ENCODE measurements at places on chromosomes 7 and 10.

GRCh38 chr7:52825611-52826010 lies 209.8 kb upstream of the POM121L12 start:
- no peak for DNase-seq

DNA sequence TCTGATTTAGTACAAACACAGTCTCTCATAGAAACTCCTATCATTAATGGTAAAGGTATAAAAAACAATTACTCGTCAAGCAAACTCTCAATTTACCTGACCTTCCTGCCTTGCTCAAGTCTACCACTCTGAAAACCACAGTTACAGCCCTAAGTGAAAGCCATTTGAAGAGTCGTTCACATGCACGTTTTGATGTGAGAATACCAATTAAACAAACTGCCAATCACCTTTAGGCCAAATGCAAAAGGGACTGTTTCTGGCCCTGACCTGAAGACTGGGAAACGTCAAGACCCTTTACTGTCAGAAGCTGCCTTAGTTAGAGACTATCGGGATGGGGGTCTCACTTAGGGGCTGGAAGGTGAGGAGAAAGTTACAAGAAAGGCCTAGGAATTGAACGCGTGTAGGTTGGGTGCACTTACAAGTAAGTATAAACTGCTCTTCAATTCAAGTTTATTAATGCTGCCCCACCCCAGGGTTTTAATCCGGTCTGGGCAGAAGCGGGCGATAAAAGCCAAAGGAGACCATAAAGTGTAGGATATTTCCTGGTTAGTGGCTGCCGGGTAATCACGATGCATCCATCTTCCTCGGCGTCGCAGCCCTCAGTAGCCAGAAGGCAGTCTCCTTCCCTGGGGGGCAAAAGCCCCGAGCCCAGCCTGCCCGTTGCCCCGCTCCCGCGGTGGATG lies 935 bp downstream of the TM9SF3 start:
- DNase-seq = no peak

DNA sequence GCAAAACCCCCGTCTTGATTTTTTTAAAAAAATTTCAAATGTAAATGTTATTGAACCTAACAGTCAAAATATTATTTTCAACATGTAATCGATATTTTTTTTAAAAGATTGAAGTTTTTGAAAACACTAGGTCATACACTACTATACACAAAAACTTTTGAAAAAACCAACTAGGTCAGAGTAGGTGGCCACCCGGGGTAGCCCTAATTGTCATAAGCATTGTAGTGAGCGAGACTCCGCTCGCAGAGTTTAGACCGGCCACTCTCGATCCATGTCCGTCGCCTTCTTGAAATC lies 417 bp downstream of the RFC2 start:
- DNase-seq = no peak

GRCh38 chr10:7697426-7697825 lies 5.7 kb upstream of the ITIH2 start:
- no peak for DNase-seq

DNA sequence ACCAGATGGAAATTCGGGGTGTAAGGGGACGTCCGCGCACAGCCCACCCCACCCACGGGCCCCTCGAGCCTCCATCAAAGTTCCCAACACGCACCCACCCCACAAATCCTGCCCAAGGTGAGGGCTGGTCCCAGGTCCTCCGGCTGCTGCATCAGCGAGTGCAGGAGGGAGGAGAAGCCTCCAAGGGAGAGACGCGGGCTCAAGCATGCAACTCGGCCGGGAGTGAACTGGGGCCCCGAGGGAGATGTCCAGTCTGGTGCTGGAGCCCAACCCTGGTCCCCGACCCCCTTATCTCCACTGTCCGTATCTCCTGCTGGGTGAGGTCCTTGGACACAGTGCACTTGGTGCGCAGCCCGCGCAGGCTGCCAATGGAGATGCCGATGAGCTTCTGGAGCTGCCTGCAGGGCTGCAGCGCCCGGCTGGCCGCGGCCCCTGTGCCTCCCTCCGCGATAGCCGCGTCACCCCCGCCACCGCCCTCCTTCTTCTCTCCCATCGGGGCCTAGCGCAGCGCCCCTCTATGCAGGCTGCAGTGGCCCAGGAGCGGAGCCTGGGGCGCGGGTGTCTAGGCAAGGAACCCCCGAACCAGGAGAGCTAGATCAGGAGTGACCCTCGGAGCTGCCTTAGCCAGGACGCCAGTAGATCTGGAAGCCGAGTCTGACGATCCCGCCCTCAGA lies 489.2 kb downstream of the ZNF33B start:
- no peak for DNase-seq

GRCh38 chr10:48599830-48600134 lies 5.1 kb downstream of the ARHGAP22 start:
- DNase-seq = no peak

DNA sequence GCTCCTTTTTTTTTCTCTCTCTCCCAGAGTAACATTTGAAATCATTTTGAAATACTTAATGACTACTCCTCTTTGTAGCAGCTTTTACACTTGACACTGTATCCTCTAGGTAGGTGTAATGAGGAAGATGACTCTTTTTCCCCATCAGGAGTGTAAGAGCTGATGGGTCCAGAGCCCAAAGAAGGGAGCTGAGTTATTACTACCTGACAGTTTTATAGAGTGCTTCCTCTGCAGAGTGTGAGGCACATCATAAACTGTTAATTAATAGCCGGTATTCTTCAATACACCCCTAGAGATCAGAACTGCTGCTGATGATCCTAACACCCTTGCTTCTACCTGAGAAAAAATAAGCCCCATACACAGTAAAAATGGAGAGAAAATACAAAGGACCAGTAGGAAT lies 279.8 kb upstream of the SEMA3A start:
- DNase-seq = no peak
